ENCODE measurements at places on chromosomes 11 and 22. TPM values are rescaled to one million over a fixed set of nuclear protein-coding genes. Genes with fewer than 3 reads are reported as not detected.

Gene SCGB1D1
- not detected for polyA plus RNA-seq

Gene ASRGL1
- polyA plus RNA-seq: 4.3 TPM

Gene SCGB2A2
- not detected for polyA plus RNA-seq

Gene NXPE4
- not detected for polyA plus RNA-seq

Gene ACR
- polyA plus RNA-seq: 0.15 TPM

Gene JAML
- not detected for polyA plus RNA-seq

Gene OR8G5
- not detected for polyA plus RNA-seq

Gene TH
- polyA plus RNA-seq: not detected

Gene TMEM45B
- polyA plus RNA-seq: not detected

Gene ACTN3
- 0.03 TPM for polyA plus RNA-seq

Gene DDIAS
- polyA plus RNA-seq: 4.4 TPM

Gene HBD
- polyA plus RNA-seq: not detected

Gene INS
- polyA plus RNA-seq: not detected

Gene CDKN1C
- polyA plus RNA-seq: 1.1 TPM

Gene OR52E2
- polyA plus RNA-seq: not detected

Gene NADSYN1
- polyA plus RNA-seq: 74.0 TPM

Gene POTEH
- 1.3 TPM for polyA plus RNA-seq

Gene MOV10L1
- polyA plus RNA-seq: 3.0 TPM

Gene APOL4
- polyA plus RNA-seq: 0.21 TPM

Gene MYOD1
- not detected for polyA plus RNA-seq

Gene RAB3IL1
- polyA plus RNA-seq: 9.8 TPM

Gene IGHMBP2
- 7.8 TPM for polyA plus RNA-seq

Gene PRDM10
- polyA plus RNA-seq: 2.7 TPM

Gene TIMP3
- polyA plus RNA-seq: 23.1 TPM

Gene MRGPRX4
- not detected for polyA plus RNA-seq

Gene ARHGEF12
- 15.9 TPM for polyA plus RNA-seq

Gene MS4A4E
- not detected for polyA plus RNA-seq

Gene ZNRD2
- polyA plus RNA-seq: 62.5 TPM

Gene CBLIF
- polyA plus RNA-seq: not detected

Gene GUCY1A2
- polyA plus RNA-seq: 0.26 TPM

Gene C11orf52
- polyA plus RNA-seq: not detected

Gene APOBEC3H
- 0.49 TPM for polyA plus RNA-seq

Gene FXYD6
- polyA plus RNA-seq: 1.4 TPM

Gene MPZL2
- 6.2 TPM for polyA plus RNA-seq

Gene MAJIN
- not detected for polyA plus RNA-seq

Gene FXYD2
- not detected for polyA plus RNA-seq

Gene TSKU
- 18.3 TPM for polyA plus RNA-seq

Gene C11orf16
- polyA plus RNA-seq: not detected

Gene TNKS1BP1
- 43.3 TPM for polyA plus RNA-seq

Measured in SK-N-SH (cell line).